ENCODE measurements at places on chromosomes 16 and 17.

DNA sequence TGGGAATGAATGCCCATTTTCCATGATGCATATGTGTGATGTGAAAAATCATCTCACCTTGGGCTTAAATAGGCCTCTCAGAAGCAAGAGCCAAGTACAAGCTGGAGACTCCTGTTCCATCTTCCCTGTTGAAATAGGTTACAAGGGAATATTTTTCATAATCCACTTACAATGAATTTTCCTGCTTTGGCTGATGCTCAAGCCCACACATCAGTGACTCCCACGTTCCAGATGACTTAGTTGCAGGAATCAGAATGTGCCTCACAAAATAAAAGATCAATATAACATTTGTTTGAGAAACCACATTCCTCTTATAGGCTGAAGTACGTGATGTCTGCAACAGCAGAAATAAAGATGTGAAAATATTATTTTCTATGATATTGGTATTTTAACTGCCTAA is 24.1 kb downstream of the ANKFN1 start:
- no peak for DNase-seq

DNA sequence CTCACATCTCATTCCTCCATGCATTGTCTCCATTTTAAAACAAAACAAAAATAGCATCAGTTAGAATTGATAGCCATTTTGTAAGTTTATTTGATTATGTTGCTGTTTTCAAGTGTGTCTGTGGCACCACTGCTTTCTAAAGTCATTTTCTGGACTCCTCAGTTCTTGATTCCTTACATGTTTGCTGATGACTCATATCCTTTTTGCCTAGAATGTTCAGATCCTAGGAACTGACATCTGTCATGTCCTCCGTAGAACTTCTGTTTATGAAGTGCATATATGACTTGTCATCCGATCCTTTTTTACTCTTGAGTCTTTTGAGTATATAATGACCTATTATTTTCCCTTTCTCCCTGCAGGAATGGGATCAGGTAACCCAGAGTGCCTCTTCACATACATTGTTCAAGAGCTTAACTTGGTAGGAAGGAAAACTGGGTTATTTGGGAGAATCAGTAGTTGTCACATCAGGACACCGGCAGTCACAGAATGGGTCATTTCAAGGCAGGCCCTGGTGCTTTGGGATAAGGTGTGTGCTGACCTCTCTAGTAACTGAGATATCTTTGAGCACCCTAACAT is 69.2 kb downstream of the MAP2K4 start:
- DNase-seq, result no peak

GRCh38 chr17:79162012-79162963 is 87.7 kb downstream of the ENGASE start:
- DNase-seq, result no peak

DNA sequence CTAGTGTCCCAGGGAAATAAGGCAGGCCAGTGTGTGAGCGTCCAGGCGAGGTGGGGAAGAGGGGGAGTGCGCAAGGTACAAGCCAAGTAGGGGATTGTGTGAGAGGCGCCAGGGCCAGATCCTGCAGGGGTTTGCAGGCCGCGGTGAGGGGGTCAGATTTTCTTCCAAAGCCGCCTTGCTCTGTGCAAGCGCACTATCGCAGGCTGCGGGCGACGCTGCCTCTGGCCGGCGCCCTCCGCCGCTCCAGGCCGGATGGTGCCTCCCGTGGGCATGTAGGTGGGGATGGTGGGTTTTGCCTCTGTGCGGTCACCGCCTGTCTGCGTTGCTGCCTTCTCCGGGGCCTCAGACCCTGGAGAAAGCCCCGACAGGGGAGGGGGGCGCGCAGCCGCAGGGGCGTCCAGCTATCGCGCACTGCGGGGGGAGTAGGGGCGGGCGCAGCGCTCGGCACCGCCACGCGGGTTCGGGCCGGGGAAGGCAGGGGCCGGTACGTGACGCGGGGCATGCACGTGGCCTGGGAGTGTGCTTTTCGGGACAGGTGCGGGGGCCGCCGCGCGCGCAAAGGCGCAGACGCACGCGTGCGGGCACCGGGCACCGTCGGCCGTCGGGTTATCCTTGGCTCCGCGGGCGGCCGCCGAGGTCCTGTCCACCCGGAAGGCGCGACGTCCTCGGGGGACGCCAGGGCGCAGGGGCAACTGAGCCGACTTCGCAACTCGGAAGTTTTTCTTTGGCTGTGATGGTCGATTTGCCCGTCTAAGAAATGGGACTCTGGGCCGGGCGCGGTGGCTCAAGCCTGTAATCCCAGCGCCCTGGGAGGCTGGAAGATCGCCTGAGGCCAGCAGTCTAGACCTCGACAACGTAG is 1.1 kb upstream of the HAPSTR1 start:
- peak; percentile 52 for DNase-seq

DNA sequence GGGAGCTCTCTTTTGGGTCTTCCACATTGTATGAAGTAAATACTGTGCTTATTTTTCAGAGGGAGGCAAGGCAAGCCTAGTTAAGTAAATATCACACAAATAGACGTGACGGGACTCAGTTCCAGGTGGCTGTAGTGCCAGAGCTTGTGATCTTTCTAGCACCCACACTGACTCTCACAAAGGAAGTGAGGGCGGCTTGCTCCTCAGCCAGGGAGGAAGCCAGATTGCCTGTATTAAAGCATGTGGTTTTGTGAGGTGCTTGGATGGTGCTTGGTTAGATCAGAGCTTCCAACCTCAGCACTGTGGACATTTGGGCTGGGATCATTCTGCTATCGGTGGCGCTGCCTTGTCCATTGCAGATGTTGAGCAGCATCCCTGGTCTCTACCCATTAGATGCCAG is 80.1 kb downstream of the VAT1L start:
- DNase-seq, result peak; percentile 21

GRCh38 chr17:63024716-63025115 is 58.7 kb downstream of the TANC2 start:
- DNase-seq, result no peak

DNA sequence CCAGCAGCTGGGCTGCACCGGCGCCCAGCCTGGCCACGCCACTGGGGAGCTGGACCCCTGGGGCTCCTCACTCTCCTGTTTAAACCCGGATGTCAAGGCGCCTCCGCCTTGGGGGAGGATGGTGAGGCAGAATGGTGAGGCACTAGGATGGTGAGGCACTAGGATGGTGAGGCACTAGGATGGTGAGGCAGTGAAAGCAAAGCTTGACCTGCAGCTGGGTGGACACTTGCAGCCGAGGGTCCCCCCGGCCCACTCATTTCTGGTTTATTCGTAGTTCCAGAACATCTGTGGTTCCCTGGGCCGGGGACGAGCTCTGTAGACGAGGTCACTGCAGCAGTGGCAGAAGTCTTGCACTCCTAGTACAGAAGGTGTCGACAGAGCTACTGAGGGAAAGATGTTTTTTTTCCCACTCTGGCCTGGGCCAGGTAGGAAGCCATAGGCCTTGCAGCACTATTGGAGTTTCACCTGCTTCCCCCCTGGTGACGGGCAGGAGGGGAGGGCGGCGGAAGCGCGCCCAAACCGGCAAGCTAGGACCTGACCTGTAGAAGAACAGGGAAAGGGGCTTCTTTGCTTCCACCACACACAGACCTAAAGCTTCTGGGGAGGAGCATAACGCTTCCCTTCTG is 1.1 kb upstream of the HNF1B start:
- no peak for DNase-seq

- no peak for DNase-seq
Measured at GRCh38 chr16:1777375-1778199, 4.7 kb upstream of the MRPS34 start.

- no peak for DNase-seq
Measured at GRCh38 chr17:10652984-10653659, 4.0 kb downstream of the MYH3 start.

DNA sequence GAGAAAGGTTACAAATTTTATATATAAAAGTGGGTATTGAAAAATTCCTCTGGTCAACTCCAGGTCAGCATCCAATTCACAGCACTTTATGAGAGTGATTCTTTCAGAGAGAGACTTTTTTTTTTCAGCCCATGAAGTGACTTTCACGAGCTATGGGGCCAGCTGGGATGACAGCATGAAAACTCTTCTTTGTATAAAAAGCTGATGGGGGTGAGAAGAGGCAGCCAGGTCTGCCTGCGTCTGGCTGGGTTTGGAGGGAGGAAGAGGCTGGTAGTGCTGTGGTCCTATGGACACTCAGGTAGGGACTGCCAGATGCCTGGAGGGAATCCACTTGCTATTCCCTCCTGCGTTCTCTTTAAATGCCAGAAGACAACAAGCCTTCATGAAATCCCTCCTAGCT is 250.6 kb downstream of the UTP18 start:
- DNase-seq, result no peak

DNA sequence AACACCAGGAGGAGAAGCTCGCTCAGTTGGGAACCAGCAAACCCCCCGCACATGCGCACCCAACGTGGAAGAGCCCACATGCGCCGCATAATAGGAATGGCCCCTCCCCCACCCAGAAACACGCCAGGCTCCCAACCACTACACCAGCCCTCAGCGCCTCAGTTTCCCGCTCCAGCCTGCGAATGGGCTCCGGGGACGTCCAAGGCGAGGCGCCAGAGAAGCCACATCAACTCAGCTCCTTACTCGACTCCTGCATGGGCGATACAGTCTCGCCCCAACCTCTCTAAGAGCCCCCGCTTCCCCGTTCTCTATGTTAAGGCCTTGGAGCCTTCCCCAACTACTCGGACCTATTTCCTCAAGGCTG is 504 bp downstream of the SRSF1 start:
- peak; percentile 55 for DNase-seq

GRCh38 chr16:50651835-50652438 is 29.2 kb downstream of the SNX20 start:
- DNase-seq, result no peak

GRCh38 chr17:51730303-51731050 is 428.0 kb downstream of the CA10 start:
- DNase-seq, result no peak

GRCh38 chr17:57599271-57600045 is 145.6 kb downstream of the CCDC182 start:
- DNase-seq, result peak; percentile 26

GRCh38 chr16:1810106-1810505 is 16.5 kb downstream of the HAGH start:
- no peak for DNase-seq

- DNase-seq, result peak; percentile 60
Measured at GRCh38 chr17:8121681-8122421, 2.1 kb downstream of the HES7 start.
